Activated CD4-positive, CD25-positive, alpha-beta regulatory T cell treated with anti-CD3 and anti-CD28 coated beads, Interleukin-2, amount 50 U/mL, for 16 hours (primary cell): ENCODE measurements at places on chromosomes 11 and 22.

- no peak for DNase-seq
These were observed 60.7 kb downstream of the GLYATL1 start for GRCh38 chr11:59000003-59000402.

DNA sequence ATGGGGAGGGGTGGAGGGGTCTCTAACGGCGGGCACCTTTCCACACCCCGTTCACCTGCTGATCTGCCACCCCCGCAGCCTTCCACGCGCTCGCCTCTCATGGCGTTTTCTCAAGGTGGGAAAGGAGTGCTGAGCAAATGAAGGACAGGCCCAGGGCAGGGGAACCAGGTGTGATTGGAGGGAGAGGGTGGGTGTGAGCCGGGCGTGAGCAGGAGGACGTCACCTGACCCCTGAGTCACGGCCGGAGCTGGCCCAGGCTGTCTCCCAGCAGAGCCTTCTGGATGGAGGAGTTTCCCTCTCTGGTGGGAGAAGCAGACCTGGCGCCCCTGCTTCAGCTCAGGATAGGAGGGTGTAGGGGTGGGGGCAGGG, 14.0 kb upstream of the ARHGAP8 start:
- DNase-seq, result no peak

DNA sequence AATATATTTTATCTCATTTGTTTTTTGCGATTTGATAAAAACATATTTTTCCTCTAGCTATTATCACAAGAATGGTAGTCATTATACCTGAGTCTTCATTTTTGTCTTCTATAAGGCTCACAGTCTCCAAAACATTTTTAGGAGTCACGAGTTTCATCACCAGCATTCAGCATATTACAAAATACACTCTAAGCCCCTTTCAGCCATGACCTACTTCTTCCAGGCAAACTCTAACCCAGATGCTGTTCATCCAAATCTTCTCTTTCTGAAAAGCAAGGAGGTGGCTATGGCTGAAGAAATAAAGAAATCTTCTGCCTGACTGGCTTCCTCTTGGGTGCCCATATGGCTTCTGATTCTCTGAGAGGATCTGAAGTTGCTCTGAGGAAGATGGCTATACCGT, 35.7 kb upstream of the USP47 start:
- DNase-seq, result no peak

DNA sequence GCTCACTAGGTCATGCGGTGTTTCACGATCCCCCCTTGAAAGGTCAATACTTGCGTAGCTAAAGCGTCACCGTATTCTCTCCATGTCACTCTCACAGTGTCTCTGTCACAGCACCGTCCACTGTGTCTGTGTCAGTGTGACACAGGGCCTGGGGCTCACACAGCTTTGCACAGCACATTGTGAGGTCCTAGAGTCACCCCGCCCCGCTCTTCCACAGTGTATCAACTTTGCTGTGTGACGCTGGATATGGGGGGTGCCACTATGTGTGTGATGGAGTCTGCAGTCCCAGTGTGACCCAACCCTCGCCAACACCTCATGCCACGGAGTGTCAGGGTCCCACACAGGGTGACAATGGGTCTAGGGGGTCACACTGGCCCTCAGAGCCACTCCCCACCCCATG, 583 bp downstream of the P4HA3 start:
- no peak for DNase-seq

DNA sequence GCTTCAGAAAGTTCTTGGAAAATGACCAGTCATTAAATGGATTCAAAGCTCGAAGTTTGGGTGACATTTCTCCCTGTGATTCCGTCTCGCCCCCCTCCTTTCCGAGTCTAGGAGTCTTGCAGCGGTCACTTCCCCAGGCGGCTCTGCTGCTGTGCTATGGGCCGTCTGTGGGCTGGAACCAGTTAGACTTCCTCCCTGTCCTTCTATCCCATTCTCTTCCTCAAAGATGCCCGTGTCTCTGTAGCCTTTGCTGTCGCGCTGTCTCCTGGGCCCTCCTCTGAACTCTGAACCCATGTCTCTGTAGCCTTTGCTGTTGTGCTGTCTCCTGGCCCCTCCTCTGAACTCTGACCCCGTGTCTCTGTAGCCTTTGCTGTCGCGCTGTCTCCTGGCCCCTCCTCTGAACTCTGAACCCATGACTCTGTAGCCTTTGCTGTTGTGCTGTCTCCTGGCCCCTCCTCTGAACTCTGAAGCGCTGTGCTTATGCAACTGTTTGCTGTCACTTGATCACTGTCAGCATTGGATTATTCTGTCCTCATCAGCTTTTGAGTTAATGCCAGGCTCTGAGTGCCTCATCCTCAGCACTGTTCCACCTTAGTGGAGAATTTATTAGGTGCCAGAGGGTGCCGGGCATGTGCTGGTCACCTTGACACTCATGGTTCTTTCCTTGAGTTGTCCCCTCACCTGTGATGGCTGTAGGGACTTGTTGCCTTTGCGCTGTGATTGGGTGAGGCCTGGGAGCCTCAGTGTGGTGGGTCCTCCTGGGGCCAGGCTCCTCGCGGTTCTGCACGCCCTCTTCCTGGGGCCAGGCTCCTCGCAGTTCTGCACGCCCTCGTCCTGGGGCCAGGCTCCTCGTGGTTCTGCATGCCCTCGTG, 173.3 kb downstream of the TBC1D22A start:
- DNase-seq, result no peak
